ENCODE measurements at places on chromosomes 7 and 10.

DNA sequence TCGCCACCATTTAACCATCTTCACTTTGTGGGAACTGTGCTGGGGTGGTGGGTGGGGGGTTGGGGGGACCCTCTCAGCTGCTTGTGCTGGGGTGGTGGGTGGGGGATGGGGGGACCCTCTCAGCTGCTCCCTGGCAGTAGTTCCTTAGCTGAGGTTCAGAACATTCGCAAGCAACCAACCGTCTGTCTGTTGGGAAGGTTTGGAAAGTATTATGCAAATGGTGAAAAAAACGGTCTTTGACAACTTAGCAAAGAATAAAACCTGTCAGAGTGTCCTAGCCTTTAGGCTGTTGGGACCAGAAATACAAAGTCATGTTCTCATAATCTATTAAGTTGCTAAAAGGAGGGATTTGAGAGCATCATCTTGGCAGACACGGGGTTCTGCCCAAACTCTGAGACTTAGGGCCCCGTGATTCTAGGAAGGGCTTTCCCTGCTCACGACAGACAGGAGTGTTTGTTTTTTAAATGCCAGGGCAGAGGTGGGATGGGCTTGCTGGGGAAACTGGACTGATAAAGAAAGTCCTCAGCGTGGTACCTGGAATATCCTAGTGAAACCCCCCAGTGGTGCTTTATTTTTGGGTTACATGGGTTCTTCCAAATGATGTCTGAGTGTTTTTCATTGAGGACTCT, 14.1 kb upstream of the SRGN start:
- DNase-seq = no peak

- no peak for DNase-seq
Observed at GRCh38 chr10:87733081-87733480, 73.4 kb downstream of the PAPSS2 start.

DNA sequence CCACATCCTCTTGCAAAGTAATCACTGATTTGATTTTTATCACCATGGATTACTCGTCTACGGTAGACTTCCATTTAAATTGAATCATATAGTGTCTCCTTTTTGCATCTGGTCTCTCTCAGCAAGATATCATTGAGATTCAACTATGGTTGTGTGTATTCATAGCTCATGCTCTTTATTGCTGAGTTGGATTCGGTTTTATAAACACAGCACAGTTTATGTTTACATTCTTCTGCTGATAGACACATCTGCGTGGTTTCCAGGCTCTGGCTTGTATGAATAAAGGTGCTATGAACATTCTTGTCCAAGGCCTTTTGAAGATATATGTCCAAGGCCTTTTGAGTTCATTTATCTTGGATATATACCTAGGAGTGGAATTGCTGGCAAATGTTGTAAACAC, 356.5 kb upstream of the CELF2 start:
- DNase-seq = no peak

DNA sequence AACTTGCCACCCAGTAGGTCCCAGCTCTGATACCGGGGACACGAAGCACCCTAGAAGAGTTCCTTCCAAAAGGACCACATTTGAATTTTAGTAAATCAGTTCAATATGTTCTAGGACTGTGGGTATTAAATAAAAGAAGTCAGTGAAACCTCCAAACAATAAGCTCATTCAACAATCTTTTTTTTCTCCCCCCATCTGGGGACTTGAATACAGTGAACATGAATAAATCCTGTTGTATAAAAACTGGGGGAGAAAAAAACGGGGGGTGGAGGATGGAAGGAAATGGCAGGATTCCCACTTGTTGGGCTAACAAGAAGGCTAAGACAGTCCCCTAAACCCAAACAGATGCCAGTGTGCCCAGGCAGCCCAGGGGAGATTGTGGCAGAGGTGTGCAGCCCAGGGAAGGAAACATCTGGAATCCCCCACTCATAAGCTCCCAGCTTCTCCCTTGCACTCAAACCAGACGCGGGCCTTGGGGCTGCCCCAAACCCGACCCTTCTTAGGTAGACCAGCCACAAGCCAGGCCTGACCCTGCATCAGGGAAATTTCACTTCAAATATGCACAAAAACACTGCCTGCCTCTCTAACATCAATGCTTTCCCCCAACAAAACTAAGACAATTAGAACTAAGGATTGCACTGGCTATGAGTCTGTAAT, 8.8 kb downstream of the AFAP1L2 start:
- no peak for DNase-seq

- no peak for DNase-seq
Observed at GRCh38 chr10:24912215-24912614, 40.2 kb downstream of the PRTFDC1 start.

GRCh38 chr7:150945853-150946420, 32.2 kb downstream of the KCNH2 start:
- DNase-seq = peak; percentile 47
